ENCODE measurements at places on chromosomes 11 and 22.

- no peak for DNase-seq
Measured at GRCh38 chr11:44952500-44953260, 2.0 kb upstream of the TP53I11 start.

- no peak for DNase-seq
Measured at GRCh38 chr11:72844356-72844755, 30.1 kb downstream of the ATG16L2 start.

- no peak for DNase-seq
Measured at GRCh38 chr11:6864438-6864837, 1.6 kb downstream of the OR10A2 start.

DNA sequence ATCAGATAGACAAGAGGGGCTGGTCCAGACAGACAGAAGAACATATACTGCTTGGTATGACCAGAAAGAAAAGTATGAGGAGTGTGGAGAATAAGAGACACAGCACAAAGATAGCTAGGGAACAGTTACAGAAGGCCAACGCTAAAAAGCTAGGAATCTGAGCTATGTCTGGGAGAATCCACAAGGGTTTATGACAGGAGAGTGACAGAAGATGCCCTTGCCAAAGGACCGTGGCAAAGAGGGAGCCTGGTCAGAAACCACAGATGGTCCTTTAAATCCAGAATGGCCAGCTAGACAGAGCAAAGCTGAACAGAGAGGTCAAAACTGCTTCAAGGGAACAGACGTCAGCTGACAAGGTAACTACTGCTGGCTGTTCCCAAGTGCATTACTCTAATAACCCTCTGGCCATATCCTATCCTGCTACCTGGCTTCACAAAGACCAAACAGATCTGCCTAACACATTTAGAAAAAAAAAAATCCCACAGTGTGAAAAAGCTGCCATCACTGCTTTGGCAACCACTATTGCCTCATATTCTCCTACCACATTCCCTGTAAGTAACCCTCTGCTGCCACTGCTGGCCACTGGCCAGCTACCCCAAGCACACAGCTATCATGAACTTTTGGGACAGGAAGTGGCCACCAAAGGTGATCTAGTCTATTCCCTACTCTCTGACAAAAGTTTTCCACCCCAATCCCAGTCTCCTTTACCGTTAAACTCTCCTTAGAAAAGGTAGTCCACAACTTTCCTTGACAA, 7.3 kb downstream of the SERGEF start:
- DNase-seq: no peak

DNA sequence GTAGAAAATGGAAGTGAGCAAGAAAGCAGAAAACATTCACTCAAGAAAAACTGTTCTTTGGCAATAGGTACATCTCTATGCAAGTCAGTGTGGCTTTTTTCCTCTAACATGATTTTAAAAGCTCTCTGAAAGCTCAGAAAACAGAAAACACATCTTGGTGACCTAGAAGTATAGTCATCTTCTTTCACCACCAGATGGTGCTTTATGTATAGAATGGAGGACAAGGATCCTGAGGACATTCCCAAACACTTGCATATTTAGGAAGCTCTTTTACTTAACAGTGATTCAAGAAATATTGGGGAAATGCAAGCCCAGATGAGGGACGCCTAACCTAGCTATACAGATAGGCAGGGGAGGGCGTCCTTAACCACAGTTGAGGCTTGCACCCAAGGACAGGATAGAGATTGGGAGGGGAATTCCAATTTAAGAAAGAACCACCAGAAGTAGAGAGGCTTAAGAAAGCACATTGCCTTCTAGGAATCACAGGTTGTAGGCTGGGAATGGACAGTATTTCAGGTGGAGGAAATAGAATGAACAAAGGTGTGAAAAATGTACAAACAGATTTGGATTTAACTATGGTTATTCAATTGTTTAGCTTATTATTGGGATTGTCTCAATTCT, 13.8 kb upstream of the CCDC81 start:
- no peak for DNase-seq

GRCh38 chr22:34688825-34689224, 377.1 kb upstream of the ISX start:
- no peak for DNase-seq

DNA sequence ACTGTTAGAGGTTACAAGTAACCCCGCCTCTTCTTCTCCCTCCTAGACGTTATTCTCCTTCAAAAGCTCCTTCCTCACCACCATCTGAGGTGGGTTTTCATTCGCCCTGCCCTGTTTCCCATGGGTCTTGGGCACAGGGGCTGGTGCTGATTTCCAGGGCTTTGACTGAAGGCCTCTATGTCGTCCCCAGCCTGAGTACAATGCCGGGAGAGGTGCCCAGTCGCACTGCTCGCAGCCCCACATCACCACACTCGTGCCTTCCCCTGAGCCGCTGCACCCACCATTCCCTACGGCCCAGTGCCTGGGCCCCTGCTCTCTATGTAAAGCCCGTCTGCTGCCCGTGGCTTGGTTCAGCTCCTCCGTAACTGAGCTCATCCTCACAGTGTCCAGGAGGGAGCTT, 169.8 kb downstream of the DSCAML1 start:
- no peak for DNase-seq

DNA sequence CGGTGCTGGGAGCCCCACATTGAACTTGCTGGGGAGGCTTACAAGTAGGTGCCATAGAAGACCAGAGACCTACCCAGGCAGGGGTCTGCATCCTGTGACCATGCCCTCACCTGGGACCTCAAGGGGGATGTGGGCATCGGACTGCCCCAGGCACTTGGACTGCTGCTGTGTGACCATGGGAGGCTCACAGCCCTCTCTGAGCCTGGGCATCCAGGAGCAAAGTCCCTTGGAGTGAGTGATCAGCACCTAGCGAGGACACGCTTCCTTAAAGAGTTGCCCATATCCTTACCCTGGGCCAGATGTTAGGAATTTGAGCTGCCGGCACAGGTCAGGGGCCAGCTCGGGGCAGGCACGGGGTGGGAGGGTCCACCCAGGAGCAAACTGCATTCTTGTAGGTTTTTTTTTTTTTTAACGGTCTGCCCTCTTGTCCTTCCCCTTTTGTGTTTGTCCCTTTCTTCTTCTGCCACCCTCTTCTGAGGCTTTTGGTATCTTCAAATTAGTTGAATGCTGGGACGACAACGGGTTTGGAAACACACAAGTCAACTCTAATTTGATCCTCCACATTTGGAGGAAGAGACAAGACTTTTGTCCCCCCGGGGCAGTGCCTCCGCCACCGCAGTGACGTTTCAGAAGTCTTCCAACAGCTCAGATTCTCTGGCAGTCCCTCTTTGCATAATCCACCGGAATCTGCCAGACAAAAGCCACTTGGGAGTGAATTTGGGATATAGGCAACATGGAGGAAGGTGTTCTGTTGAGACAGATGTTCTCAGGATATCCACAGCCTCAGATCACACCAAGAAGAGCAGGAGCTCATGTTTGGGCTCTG, 46.1 kb upstream of the LINC01488 start:
- DNase-seq: no peak

GRCh38 chr11:109998921-109999320, 94.3 kb upstream of the ZC3H12C start:
- no peak for DNase-seq

- DNase-seq: no peak
Measured at GRCh38 chr11:128412847-128413791, 174.2 kb downstream of the ETS1 start.

GRCh38 chr22:30541961-30542810, 4.4 kb downstream of the SEC14L6 start:
- DNase-seq: no peak

- DNase-seq: no peak
Measured at GRCh38 chr11:106391771-106392420, 314.4 kb downstream of the AASDHPPT start.

DNA sequence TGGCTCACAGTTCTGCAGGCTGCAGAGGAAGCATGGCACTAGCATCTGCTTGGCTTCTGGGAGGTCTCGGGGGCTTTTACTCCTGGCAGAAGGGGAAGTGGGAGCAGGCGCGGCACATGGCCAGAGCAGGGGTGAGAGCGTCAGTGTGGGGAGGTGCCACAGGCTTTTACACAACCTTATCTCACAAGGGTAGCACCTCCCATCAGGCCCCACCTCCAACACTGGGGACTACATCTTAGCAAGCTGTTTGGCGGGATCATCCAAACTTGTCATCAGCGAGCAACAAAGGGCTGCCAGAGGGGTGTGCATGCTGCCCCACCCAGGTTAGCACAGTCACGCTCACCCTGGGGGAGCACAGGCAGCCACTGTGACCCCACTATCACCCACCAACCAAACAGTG, 18.9 kb upstream of the YPEL1 start:
- no peak for DNase-seq

DNA sequence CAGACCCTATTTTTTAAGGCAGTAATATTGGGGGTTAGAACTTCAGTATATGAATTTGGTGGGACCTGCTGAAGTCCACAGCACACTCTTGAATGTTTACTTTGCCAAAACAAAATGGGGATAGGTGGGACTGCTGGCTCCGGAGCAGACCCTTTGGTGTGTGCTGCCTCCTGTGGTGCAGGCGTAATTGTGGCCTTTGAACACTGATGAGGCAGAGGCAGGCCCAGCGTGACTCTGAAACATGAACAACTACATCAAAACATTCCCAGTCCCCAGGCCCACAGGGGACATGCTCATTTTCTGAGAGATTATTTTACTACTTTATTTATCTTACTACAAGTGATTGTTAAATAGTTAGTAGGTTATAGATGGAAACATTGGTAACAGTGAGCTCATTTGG, 225.0 kb upstream of the TBCEL start:
- DNase-seq: no peak

DNA sequence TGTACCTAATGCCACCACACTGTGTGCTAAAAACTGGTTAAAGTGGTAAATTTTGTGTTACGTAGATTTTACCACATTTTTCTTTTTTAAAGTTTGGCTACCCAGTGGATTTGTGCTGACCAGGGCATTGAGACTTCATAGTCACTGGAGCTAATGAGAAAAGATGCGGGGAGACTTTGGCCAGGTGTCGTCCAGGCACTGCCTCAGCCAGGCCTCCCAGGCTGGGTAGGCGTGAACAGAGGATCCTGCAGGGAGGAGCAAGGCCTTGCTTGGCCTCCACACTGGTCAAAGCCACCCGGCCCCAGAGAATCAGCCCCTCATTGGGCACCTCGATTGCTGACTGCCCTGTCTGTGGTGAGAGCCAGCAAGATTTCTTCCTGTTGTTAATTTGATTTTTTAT, 13.4 kb upstream of the MGAT3 start:
- no peak for DNase-seq

- no peak for DNase-seq
Measured at GRCh38 chr11:63019506-63019905, 3.9 kb upstream of the SLC22A8 start.

DNA sequence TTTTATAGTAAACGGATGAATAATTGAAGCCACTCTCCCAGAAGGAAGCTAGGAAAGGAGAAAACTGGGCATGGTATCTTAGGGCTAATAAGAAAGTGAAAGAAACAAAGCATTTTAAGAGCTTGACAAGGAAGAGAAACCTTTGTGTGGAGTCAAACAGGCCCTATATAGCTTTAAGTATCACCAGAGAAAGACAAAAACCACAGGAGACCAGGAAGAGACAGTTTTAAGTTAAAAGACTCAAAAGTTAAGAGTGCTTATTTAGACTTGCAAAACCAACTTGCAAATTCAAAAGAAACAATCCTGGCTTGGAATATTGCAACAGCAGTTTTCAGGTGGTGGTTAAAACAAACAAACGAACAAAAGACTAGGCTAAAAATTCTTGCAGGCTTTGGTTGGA, 3.4 kb downstream of the PAK1 start:
- DNase-seq: no peak

- DNase-seq: peak; percentile 85
Measured at GRCh38 chr22:36180038-36180880, 19.7 kb upstream of the APOL3 start.

DNA sequence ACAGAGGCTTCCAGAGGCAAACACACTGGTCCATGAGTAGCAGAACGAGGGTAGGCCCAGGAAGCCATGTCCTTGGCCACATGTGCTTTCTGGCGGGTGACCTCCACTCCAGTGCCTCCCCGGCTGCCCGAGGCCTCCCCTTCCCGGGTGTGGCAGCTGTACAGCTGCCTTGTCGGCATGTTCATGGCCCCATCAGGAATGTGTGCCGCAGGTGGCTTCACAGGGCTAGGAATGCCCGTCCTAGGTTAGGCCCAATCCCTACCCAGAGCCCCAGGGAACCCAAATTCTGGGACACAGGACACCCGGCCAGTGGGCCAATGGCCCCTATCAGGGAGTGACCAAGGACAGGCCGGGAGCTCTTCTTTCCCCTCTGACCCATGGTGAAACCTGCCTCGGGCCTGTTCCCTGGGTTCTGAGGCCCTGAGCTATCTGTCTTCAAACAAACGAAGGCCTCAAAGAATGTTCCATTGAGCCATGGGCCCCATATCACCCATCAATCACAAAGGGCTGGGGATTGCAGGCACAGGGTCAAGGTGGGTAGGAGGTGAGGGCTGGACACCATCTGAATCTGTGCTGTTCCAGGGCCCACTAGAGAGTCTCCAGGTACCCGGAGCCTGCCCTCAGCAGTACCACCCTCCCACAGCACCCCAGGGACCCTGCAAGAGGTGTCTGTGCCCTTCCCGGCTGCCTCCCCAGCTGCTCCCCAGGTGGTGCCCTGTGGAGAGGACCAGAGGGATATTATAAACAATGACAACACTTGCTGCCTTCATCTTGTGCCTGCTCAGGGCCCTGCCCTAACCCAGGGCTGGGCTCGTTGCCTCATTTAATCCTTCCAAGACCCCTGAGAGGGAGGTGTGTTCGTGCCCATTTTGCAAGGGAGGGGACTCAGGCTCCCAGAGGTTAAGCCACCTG, 4.0 kb upstream of the CDKN1C start:
- DNase-seq: no peak

DNA sequence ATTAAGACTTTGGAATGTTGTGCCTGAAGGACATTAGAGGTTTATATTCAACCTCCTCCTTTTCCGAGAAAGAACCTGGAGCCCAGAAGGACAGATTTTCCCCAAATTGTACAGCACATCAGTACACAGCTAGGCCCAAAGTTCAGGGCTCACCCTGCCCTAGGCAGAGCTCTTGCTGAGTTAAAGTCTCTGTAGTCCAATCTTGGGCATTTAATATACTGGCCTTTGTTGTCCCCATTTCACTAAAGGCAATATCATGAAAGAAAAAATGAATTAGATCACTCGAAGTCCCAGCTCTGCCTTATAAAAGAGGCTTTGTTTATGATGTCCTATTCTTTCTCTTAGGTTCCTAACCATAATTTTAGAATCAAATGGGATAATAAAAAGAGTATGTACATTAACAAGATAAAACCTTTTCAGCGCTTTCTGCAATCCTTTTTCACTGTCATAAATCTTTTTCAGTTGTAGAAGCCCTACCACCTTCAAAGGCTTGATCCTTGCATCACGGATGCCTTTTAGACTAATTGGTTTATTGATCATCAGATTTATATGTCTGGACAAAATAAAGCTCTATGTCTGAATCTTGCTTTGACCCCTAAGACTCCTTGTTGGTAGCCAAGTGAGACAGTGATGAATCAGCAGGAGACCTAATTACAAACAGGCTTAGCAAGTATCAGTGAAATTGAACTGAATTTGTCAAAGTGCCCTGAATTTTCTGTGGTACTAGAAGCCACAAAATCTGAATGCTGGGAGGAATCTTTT, 39.8 kb downstream of the RELT start:
- no peak for DNase-seq

- DNase-seq: no peak
Measured at GRCh38 chr11:45585205-45585604, 80.2 kb downstream of the CHST1 start.
